ENCODE measurements at places on chromosomes 3 and 15.

- DNase-seq, result no peak
Measured at GRCh38 chr3:56823984-56824703, 22.4 kb upstream of the ARHGEF3 start.

GRCh38 chr15:48373821-48374451, 42.7 kb downstream of the DUT start:
- no peak for DNase-seq

- no peak for DNase-seq
Measured at GRCh38 chr3:151383956-151384355, 597 bp downstream of the P2RY12 start.

- DNase-seq, result no peak
Measured at GRCh38 chr15:55499151-55499550, 8.9 kb downstream of the DNAAF4 start.

- no peak for DNase-seq
Measured at GRCh38 chr3:152656214-152656971, 178.5 kb upstream of the P2RY1 start.

All from stimulated activated CD8-positive, alpha-beta memory T cell treated with anti-CD3 and anti-CD28 coated beads, Interleukin-4, amount 100 ng/mL, for 1 hour (primary cell).